ENCODE measurements at places on chromosomes 13 and 19.

DNA sequence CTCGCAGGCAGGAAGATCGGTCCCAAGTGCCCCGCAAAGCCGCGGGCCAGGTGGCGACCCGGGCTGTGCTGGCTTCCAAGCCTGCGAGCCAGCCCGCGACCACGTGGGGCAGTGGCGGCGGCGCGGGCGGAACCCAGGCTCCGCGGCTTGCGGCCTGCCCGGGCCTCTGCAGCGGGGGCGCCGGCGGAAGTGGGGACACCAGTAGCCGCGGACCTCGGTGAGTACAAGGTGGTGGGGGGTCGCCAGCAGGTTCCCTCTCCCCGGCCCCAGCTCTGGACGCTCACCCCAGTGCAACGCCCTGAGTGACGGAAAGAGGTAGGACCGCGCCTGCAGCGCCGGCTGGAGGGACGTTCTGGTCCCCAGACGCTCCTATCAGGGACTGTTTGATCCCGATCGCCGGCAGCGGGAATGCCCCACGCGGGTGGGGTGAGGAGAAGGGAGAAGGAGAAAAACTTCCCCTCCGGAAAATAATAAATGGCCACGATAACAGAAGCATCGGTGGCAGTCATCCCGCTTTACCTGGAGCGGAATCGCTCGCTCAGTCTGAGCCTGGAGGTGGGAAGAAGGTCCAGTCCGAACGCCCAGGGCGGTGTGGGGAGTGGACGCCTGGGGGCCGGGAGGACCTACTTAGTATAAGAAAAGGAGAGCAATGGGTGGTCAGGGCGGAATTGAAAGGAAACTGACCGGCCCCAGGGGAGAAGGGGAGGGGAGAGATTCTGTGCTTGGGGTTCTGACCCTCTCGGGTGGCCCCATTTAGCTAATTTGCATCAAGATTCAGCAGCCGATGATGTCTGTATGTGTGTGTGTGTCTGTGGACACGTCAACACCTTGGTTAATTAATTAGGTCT lies at the start of gene GEMIN7:
GEMIN7 (plus strand) TSS at position 198 of the 848 bp plus-strand sequence. CDS start 10,855 bp downstream, outside the sequence.
- DNase-seq: peak; percentile 83

GRCh38 chr19:3163230-3163886 lies 15.2 kb upstream of the S1PR4 start:
- DNase-seq: peak; percentile 65

DNA sequence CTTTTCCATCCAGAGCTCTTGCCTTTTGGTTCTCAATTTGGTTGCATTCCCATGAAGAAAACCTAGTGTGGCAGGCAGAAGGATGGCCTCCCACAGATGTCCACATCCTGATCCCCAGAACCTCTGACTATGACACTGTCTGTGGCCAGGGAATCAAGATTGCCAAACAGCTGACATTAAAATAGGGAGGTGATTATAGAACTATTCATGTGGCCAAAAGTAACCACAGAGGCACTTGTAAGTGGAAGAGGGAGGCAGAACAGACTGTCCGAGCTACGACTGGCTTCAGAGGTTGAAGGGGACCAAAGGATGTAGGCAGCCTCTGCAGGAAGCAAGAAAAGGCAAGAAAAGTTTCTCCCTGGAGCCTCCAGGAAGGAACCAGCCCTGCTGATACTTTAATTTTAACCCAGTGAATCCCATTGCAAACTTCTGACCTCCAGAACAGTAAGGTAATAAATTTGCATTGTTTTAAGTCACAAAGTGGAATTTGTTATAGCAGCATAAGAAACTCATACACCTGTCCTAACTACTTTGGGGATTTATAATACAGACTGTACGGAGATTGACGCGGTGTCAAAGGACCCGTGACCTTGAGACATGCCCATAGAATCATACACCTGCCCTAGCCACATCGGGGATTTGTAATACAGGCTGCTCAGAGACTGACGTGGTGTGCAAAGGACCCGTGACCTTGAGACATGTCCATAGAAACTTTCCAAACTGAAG lies 106.5 kb downstream of the ATP11A start:
- DNase-seq: no peak

GRCh38 chr13:85009447-85009846 lies 789.8 kb downstream of the SLITRK6 start:
- DNase-seq: no peak

- no peak for DNase-seq
These were observed 256.9 kb downstream of the DLEU7 start for GRCh38 chr13:50586414-50587083.

- DNase-seq: no peak
These were observed 2.8 kb downstream of the NACC1 start for GRCh38 chr19:13120817-13121216.

DNA sequence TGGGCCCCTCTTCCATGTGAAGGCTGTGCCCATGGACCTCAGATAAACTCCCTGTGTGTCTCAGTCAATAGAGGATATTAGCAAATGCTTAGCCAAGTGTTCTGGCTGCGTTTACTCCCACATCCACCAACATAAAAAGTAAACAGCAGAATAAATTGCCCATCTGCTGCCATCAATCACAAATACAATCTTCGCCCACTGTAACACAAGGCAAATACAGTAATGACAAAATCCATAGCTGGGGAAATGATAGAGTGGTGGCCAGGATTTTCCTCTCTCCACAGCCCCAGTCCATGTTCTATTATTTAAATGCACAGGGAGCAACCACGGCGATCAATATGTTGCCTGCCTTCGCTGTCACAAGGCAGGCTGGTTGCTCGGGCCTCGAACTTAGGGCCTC lies 376.5 kb downstream of the UQCRFS1 start:
- DNase-seq: no peak

DNA sequence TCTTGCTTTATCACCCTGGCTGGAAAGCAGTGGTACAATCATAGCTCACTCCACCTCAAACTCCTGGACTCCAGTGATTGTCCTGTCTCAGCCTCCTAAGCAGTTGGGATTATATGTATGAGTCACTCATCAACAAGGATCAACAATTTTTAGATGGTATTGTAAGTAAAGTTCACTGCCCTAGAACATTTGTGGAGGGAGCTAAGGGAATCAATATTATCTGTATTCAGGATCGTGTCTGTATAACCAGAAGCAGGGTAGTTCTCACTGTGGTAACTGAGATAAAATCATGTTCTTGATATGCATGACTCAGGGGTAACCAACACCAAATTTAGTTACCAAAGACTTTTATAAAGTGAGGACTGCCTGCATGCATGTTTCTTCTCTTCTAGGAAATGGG lies 27.0 kb downstream of the ZMYM5 start:
- DNase-seq: no peak

DNA sequence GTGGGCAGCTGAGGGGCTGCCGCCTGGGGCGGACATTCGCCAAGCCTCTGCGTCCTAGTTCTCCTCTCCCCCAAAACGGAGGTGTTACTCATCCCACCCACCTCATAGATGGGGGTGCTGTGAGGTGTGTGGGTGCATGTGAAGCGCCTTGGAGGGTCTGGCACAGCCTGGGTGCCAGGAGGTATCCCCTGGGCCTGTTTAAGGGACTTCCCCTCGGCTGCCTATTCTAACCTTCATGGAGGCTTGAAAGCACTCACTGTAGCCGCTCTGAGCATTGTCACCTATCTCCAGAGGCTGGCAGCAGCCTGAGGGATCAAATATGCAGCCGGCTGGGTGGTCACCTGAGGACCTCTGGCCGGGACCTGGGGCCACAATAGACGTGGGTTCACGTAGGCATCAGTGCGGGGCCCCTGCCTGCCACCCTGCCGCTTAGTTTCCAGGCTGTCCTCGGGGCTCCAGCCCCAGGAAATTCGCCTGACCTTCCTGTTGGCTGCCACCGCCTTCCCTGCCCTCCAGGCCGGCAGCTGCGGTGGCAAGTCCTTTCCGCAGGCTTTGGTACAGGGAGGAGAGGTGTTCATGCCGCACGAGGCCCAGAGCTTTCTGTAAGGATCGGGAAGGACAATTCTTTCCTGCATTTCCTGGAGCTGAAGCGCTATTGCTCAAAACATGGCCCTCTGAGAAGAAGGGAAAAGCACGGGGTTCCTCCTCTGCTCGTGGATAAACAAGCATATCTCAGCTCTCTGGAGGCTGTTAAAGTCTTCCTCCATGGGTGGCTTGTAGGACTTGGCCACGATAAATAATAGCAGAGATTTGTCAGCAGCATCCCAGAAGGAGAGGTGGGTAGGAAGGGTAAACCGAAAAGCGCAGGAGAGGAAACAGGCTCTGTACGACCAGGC lies 4.6 kb downstream of the COL4A2 start:
- DNase-seq: no peak

- no peak for DNase-seq
These were observed 462.1 kb downstream of the OLFM4 start for GRCh38 chr13:53490752-53491151.

DNA sequence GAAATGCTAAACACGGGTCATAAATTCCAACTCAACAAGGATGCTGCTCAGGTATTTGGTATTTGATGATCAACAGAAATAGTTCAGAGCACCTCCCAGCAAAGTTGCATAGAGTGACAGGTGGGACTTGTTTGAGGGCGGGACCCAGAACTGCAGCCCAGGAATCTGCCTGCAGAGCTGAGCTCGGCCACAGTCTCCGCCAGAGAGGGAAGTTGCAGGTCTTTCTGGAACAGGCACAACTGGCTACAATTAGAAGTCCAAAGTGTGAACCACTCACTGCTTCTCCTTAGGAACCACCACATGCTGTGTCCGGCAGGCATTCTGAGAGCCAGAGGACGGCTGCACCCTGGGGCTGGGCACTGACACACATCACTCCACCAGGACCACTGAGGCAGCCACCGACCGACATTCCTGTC lies 1.1 kb downstream of the SLC15A1 start:
- no peak for DNase-seq

DNA sequence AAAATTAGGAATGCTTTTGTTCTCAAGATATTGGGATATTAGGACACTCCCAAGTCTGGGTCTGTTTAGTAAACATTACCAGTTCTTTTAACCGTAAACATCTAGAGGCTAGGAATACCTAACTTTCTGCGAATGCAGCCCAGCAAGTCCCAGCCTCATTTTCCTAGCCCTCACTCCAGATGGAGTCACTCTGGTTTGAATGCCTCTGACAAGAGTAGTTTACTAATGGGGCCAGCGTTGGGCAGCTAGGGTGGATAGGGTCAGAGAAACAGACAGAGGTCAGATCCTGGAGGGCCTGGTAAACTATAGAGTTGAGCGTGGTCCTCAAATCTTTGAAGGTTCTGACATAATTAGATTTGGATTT lies 53.6 kb downstream of the WDFY2 start:
- no peak for DNase-seq

GRCh38 chr19:52946322-52947310 lies 16.1 kb downstream of the ZNF816 start:
- DNase-seq: no peak

DNA sequence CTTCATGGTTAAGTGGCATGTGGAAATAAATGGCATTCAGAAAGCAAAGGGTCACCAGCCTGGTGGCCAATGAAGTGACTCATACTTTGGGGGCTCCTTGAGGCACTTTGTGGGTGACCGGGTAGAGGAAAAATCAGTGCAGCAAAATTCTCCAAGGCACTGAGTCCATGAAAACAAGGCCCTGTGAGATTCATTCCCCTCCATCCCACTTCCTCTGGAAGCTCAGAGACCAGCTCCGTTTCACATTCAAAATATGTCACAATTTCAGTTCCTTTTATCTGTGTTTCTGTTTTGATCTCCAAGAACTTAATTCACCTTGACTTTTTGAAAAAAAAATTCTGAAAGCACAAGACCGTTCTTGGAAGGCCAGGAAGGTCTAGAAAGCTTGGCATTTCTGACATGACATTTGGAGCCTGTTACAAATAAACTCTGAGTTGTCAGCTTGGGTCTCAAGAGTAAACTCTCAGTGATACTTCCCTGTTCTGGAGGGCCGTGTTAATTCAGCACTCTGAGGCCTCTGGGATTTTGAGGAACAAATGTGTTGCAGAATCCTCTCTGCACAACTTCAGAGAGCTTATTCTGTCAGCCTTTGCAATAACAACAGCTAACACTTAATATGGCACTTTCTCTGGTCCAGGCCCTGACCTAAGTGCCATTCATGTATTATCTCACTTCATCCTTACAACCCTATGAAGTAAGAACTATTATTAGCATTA lies 6.8 kb downstream of the CYSLTR2 start:
- DNase-seq: no peak

DNA sequence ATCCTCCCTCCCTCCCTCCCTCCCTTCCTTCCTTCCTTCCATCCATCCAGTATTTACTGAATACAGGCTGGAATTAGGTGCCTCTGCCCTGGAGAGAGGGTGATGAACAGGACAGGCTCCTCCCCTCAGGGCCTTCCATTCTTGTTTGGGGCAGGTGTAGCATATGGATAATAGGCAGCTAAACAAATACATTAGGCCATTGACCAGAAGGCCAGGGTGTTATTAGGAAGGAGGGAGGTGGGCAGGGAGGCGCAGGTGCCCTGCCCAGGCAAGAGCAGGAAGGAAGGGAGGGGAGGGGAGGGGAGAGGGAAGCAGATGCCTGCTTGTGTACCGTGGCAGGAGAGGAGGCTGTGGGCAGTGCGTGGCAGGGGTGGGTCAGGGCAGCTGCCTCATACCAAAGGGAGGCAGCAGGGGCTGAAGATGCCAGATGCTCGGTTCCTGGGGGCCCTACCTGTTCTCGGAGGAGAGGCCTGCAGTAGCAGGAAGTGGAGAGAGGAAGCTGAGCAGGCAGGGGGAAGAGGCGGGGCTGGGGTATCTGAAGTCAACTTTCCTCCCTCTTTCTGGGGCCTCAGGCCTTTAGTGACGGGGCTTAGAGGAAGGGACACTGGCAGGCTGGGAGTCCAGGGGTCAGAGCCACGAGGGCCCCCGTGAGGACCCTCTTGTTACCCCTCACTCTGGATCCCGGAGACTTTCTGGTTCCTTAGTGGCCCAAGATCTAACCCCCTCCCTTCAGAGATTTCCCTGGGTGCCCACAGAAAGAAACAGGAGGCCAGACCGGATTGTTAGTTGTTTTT lies at the start of gene RINL:
RINL (minus strand) TSS at position 495 of the 794 bp plus-strand sequence. CDS start 1,533 bp downstream, outside the sequence.
- DNase-seq: peak; percentile 66

DNA sequence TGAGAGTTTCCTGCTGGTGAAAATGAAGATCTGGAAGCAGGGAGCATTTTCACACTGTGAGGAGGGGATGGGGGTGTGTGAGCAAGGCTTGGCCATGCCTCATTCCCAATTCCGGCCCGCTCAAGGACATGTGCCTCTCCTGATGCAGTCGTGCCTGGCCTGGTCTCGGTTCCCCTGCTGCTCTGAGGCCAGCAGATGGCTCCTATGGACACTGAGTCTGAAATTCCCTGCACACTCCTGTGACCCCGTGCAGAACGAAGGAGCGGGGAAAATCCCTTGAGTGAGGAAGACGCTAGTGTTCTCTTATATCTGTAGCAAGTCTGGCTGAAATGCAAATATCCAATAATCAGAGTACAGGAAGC lies 363 bp upstream of the ZNF763 start:
- DNase-seq: no peak

GRCh38 chr19:15254547-15254946 lies 22.3 kb upstream of the EPHX3 start:
- no peak for DNase-seq

DNA sequence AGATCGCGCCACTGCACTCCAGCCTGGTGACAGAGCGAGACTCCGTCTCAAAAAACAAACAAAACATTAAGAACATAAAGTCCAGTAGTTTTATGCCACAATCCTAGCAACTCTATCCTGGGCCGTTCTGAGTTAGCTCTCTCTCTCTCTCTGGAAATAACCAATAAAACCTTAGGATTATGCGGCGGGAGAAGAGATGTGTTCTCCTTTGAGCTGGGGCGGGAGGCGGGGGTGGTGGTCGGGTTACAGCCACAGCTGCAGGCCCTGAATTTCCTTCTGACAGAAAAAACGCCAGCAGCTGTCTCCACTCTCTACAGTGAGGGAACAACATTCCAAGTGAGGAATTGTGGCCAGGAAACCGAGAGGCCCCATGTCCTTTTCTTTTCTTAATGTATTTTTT lies 9.1 kb upstream of the PNMA8A start:
- no peak for DNase-seq

- DNase-seq: no peak
These were observed 1782.4 kb upstream of the PCDH20 start for GRCh38 chr13:63198071-63198470.

Data from stimulated activated CD4-positive, alpha-beta T cell treated with anti-CD3 and anti-CD28 coated beads, Interleukin-12 subunit alpha, Interleukin-12 subunit beta, amount 100 ng/mL, for 4 hours (primary cell).